ENCODE measurements at places on chromosomes 4 and X.

GRCh38 chr4:182874304-182874751 is 42.9 kb downstream of the DCTD start:
- DNase-seq, result no peak

DNA sequence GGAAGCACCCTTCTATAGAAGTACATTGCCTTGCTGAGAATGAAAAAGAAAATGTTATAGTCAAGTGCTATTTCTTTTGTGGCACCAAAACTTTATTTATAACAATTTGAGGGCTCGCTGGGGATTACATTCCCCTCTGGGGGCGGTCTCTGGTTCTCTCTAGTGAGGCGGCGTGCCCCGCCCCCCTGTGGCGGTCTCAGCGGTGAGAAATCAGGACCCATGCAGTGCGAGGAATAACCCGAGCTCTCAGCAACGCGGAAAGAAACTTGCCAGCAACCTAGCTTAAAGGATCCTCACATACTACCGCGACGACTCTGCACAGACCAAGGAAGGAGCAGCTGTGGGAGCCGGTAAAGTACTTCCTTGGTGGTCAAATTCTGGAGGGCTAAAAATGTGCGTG is 83.4 kb upstream of the SHISA3 start:
- DNase-seq, result no peak

GRCh38 chr4:93396272-93396671 is 432.3 kb upstream of the ATOH1 start:
- no peak for DNase-seq

DNA sequence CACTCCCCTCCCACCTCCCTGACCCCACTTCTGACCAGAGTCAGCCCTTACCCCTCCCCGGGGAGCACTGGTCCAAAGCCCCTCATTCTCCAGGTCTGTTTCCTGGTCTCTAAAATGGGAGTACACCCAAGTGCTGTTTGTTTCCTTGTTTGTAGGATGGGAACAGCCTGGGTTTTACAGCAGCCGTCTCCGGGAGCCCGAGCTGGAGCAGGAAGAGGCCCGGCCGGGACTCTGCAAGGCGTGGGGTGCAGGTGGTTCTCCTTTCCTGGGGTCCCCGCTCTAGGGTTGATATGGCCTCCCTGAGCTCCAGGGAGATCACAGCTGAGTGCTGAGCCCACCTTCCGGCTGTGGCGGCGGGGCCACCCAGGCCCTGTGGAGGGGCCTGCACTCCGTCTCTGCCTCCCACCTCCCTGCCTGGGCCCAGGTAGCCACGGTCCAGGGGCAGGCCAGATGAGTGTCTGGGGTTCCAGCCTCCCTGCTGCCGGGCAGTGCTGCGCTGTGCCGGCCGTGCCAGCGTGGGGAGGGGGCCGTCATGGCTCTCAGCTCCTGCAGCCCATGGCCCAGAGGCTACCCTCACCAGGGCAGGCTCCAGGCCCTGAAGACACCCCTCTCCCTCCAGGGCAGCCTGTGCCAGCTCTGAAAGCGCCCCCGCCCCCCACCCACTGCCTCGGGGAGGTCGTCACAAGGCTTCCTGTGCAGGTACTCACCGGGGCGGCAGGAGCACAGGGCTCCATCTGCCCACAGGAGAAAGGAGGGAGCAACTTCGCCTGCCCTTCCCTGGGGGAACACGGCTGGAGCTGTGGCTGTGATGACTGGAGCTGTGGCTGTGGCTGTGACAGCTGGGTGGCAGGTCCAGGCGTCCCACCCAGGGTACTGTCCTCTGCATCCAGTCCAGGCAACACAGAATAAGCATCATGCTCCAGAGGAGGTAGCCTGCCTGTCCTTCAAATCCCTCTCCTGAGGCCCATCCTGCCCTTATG is 98.8 kb downstream of the ADRA2C start:
- DNase-seq, result no peak

GRCh38 chr4:98969878-98970785 is 25.4 kb upstream of the METAP1 start:
- no peak for DNase-seq

GRCh38 chrX:11099465-11099864 is 11.7 kb upstream of the HCCS start:
- DNase-seq, result no peak
